ENCODE measurements at places on chromosomes 2 and 18.

GRCh38 chr2:141280037-141280436 lies 850.8 kb downstream of the LRP1B start:
- no peak for DNase-seq

DNA sequence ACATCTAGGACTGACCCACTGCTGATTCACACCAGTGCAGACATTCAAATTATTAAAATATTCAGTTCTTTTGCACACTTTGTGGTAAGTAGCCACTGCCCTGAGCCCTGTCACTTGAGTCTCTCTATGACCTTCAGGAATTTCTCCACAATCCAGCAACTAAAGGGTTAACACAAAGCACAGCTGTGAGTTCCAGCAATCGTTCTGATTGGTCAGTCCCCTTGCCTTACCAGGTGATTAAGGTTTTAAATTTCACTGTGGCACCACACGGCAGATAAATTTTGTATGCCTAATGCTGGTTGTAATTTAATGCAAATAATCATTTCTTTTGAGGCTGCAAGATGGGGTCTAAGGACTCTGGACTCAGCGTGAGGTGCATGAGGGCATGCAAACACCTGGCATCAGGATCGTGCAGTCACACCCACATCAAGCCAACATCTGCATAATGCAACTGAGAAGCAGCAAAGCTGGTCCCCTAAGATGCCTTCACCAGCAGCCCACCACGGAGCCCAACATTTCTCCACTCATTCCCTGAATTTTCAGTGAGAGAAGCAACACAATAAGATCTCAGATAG lies 36.6 kb downstream of the SLC14A1 start:
- DNase-seq: no peak

- DNase-seq: no peak
Measured at GRCh38 chr2:127635380-127636237, 10.3 kb upstream of the GPR17 start.

- no peak for DNase-seq
Measured at GRCh38 chr2:120489023-120489422, 143.1 kb downstream of the INHBB start.

- no peak for DNase-seq
Measured at GRCh38 chr18:60113396-60113795, 213.6 kb downstream of the PMAIP1 start.

DNA sequence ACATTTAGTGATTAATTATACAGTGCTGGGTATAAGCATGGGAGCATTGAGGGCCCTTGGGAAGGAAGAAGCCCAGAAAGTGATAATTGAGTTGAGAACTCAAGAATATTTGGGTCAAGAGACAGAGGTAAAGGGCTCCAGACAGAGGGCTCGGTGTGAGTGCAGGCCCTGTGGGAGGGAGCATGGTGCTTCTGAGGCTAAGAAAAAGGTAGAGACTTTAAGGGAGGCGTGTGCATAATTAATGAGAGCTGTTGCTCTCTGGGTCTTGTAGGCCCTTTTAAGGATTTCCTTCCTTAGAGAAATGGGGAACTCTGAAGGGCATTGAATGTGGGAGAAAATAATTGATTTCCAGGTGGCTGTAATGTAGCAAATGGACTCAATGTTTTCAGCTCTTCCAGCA lies 735.0 kb upstream of the POU3F3 start:
- DNase-seq: no peak

GRCh38 chr2:214050731-214051130 lies 360.1 kb upstream of the VWC2L start:
- no peak for DNase-seq

- DNase-seq: no peak
Measured at GRCh38 chr2:102967451-102967850, 205.6 kb downstream of the TMEM182 start.

GRCh38 chr2:32222966-32223365 lies 41.7 kb downstream of the NLRC4 start:
- DNase-seq: no peak

DNA sequence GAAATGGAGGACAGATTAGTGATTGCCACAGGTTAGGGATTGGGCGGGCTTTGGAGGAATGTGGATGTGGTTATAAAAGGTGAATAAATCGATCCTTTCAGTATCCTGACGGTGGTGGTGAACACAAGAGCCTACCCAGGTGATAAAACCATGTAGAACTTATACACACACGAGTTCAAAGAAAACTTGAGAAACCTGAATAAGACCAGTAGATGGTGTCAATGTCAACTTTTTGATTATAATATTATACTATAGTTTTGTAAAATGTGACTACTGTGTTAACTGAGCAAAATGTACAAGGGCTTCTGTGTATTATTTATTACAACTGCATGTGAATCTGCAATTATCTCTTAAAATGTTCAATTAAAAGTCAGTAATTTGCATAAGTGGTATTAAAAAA lies 136.3 kb downstream of the ERBB4 start:
- DNase-seq: no peak

DNA sequence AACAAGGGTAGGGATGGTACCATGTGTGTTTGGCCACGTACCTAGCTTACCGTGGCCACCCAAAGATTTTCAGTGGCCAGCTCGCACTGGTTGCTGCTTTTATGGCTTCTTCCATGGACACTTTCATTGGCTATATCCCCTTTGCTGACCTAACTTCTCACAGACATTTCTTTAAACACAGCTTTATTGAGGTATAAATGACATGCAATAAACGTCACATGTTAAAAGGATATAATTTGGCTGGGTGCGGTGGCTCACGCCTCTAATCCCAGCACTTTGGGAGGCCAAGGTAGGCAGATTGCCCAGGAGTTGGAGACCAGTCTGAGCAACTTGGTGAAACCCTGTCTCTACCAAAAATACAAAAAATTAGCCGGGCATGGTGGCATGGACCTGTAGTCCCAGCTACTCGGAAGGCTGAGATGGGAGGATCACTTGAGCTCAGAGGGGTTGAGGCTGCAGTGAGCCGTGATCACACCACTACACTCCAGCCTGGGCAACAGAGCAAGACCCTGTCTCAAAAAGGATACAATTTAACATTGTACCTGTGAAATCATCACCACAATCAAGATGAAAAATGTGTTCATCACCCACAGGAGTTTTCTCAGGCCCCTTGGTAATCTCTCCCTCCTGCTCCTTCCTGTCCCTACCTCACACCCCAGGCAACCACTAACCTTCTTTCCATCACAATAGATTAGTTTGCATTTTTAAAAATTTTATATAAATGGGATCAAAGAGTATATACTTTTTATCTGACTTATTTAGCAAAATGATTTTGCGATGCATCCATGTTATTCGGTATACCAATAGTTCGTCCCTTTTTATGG lies 127.8 kb upstream of the PPP1CB start:
- DNase-seq: no peak

DNA sequence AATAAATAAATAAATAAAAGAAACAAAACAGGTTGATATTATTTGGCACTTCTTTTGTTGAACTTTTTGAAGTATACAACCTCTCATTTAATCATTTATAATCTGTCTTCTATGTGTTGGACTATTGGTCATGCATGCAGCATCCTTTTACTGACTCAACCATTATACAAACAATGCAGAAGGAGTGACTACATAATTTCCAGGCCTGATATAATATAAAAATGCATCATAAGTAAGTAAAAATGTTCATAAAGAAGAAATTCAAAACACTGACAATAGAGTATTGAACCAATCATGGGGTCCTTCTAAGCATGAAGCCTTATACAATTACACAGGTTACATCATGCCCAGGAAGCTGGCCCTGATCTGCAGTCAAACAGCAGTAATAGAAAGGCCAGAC lies 141.5 kb upstream of the FN1 start:
- DNase-seq: no peak

- no peak for DNase-seq
Measured at GRCh38 chr18:6279308-6279707, 135.4 kb downstream of the L3MBTL4 start.

GRCh38 chr18:46761059-46761769 lies 4.4 kb upstream of the ST8SIA5 start:
- no peak for DNase-seq

DNA sequence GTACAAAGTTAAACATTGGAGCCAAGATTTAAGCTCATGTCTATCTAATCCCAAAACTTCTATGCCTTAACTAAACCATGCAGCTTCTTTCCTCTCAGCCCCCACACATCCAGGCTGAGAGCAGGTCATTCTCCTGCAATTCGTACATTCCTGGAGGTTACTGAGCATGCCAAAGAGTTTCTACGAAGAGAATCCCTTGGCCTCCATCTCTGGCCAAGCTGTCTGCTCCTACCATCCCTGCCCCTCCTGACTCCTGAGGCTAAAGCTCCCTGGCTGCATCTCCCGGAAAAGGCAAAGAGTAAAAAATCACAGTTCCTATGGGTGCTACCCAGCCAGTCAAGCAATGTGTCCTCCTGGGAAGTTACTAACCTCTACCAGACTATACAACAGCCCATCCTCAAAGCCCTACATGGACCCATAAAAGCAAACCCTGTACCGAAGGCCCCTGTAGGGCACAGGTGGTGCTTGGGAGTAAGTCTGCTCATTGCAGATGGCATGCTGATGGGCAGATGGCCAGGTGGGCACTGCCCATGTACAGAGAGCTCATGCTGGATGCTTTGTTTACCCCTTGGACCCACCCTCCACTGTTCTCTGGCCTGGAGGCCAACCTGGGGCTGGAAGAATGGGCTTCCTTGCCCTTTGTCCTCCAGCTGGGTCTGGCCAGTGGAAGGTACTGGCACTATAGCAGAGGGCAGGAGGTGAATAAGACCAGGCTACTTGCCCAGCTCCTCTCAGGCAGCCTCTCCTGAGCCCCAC lies 99.5 kb downstream of the TTC32 start:
- DNase-seq: no peak

DNA sequence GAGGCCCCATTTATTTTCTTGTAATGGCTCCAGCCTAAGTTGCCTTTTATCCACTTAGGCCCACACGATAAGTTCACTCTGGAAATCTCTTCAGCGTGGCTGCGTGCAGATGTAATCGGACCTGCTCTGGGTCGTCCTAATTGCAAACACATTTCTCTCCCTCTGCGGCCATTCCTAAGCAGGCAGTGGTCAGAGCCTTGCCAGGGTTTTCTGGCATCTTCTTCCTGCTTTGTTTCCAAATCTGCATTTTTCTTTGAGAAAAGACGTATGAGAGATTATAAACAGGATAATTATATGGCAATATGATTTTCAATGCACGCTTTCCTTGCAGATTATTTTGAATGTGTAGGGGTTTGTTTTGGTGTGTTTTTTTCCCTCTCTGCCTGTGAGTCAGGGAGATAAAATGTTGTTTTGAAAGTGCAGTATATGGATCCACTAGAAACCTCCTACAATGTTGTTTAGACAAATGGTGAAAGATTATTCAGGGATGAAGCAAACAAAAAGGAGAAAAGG lies 239.4 kb upstream of the TANK start:
- DNase-seq: no peak

GRCh38 chr2:120787822-120788700 lies 52.4 kb downstream of the GLI2 start:
- peak; percentile 11 for DNase-seq

DNA sequence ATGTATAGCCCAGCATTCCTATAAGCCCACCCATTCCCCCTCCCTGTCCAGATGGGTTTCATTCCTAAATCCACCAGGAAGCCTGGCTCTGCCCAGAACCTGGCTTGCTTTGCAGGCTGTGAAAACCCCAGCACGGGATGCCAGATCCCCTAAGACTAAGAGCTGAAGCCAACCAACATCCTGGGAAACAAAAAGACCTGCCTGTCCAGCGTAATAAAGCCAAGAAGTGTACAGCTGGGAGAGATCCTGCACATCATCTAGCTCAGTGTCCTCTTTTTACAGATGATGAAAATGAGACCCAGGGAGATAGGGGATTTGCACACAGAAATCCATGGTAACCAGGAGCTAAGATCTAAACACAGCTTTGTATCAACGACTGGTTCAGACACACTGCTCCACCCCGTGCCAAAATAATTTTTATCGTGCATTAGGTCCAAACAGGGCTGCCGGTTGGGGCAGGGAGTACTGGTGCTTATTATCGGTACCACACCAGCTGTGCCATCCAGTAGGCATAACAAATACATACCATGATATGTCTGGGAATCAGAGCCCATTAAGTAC lies 2.9 kb downstream of the RND3 start:
- DNase-seq: no peak

- DNase-seq: no peak
Measured at GRCh38 chr2:121346407-121346806, 61.4 kb upstream of the TFCP2L1 start.

DNA sequence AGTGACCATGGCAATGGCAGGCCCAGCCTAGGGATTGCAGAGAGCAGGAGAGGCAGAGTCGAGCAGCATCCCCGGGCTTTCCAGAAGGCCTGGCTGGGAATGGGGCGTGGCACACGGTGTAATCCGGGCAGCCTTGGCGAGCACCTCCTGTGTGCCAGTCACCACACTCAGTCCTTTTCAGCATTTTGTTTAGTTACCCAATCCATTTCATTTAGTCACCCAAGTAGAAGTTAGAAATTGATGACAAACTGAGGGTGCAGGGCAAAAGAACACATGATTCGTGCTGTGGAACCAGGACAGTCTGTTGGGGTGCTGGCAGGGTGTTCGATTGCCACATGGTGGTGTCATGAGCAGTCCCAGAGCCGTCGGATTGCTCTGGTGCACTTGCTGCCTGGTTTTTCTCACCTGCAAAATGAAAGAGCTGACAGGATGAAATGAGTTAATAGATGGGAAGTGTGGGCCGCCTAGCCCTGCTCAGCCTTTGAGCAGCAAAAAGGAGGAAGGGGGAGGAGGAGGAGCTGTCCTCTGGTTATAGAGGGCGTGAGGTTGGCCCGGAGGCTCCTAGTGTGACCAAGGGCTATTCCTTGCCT lies 299.4 kb downstream of the AGAP1 start:
- no peak for DNase-seq

GRCh38 chr2:120091436-120091835 lies 78.6 kb downstream of the EPB41L5 start:
- DNase-seq: no peak

- DNase-seq: peak; percentile 42
Measured at GRCh38 chr2:221715523-221716247, 143.6 kb upstream of the EPHA4 start.

- DNase-seq: no peak
Measured at GRCh38 chr2:239310401-239311061, 90.3 kb downstream of the HDAC4 start.

- DNase-seq: no peak
Measured at GRCh38 chr2:82411071-82411470, 2048.0 kb downstream of the SUCLG1 start.

- no peak for DNase-seq
Measured at GRCh38 chr18:3924455-3924854, 474.5 kb downstream of the TGIF1 start.

DNA sequence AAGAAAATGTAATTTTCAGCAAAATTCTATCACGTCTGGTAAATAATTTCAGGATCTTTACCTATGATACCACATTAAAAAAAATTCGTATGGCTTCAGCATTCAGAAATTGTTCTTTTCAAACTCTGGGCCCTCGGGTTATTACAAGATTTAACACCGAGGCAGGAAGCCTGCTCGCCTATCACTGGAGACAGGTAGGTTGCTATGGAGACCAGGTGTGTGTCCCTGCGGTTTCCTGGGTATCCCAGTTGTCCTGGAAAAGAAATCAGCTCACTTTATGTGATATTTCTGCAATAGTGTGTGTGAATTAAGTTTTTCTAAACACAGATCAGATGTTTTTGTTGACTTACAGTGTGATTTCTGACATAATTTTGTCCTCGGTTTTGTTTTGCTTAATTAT lies 14.2 kb downstream of the HPCAL1 start:
- no peak for DNase-seq

- no peak for DNase-seq
Measured at GRCh38 chr2:171407030-171407675, 26.6 kb downstream of the METTL8 start.

GRCh38 chr18:77634494-77634893 lies 384.8 kb downstream of the GALR1 start:
- no peak for DNase-seq

GRCh38 chr2:95051626-95052025 lies 26.1 kb downstream of the MAL start:
- DNase-seq: no peak

- DNase-seq: no peak
Measured at GRCh38 chr2:53490659-53491058, 276.9 kb upstream of the CHAC2 start.
